ENCODE measurements at places on chromosomes 3 and 15. TPM values are rescaled to one million over a fixed set of nuclear protein-coding genes. Genes with fewer than 3 reads are reported as not detected.

Gene ATP13A4
- 0.31 TPM for total RNA-seq

Gene AGTR1
- total RNA-seq, result 0.40 TPM

Gene PTPN9
- total RNA-seq, result 19.2 TPM

Gene LRRC34
- total RNA-seq, result 3.4 TPM
